CD4-positive, alpha-beta T cell treated with Interleukin-1 beta for 1 hour (primary cell): ENCODE measurements at places on chromosomes 6 and 20.

GRCh38 chr20:47455133-47456040 lies 46.3 kb upstream of the NCOA3 start:
- DNase-seq, result no peak

DNA sequence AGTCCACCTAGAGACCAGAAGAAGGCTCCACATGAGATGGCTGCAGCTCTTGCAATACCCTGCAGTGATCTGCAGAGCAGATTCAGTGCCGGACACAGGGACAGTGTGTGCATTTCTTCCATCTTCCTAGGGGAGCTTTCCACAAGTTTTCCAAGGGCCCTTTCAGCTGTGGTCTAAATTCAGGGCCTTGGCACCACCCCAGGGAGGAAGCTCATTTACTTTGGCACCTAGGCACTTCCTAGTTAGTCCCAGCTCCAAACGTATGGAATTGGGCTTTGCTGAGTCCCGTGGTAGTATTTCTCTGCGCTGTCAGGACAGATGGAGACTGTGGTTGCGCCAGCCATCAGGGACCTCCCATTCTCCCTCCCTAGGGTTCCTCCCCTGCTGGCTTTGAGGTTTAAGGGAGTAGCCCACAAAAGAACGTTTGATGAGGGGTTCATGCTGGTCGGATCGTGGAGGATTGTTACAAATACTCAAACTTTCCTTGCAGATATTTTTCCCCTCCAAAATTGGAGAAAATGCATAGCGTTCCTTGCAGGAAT lies 182.3 kb upstream of the UST start:
- DNase-seq, result no peak

GRCh38 chr6:47434372-47435253 lies 43.0 kb upstream of the CD2AP start:
- no peak for DNase-seq

- no peak for DNase-seq
Observed at GRCh38 chr6:137191670-137192069, 18.2 kb upstream of the IL22RA2 start.

- DNase-seq, result no peak
Observed at GRCh38 chr6:86707545-86708120, 229.7 kb upstream of the HTR1E start.
